Activated naive CD4-positive, alpha-beta T cell treated with anti-CD3 and anti-CD28 coated beads, Interleukin-2, amount 50 U/mL, for 72 hours (primary cell): ENCODE measurements at places on chromosomes 5 and 9. TPM values are rescaled to one million over a fixed set of nuclear protein-coding genes. Genes with fewer than 3 reads are reported as not detected.

ZNF354C gene
- 6.9 TPM for total RNA-seq

DBH gene
- total RNA-seq = not detected

PCDHA7 gene
- total RNA-seq = not detected

PCDHB3 gene
- not detected for total RNA-seq

POU5F2 gene
- 0.75 TPM for total RNA-seq

CDKN2AIPNL gene
- total RNA-seq = 37.7 TPM

OR1J2 gene
- not detected for total RNA-seq
